ENCODE measurements at places on chromosomes 5 and 9.

GRCh38 chr9:1453636-1454035 lies 403.5 kb downstream of the DMRT2 start:
- DNase-seq: no peak

DNA sequence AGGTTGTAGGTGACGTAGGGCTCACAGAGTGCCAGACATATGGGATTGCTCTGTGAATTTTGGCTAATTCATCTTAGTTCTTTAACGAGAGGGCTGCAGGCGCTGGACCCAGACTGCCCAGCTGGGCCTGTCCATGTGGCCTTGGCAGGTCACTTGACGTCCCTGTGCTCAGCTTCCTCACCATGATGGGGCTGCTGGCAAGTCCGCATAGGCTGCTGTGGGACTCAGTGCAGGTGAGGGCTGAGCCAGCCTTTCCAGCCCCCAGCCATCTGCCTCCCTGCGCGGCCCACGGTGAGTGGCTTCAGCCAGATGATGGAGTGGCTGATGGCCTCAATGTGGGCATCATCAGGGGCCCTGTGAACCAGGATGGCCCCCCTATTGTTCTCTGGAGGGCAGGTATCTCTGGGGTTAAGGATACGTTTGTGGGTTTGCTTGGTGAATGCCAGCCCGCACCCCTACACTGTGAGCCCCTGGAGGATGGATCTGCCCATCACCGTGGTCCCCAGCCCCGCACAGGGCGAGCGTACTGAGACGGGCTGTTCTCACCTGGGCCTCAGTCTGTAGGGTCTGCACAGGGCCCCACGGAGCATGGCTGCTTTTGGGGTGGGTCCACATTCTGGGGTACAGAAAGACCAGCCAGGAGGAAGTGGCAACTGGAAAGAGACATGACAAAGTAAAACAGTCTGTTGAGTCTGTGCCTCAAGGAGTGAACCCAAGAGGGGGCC lies 3.7 kb downstream of the CARD19 start:
- no peak for DNase-seq

GRCh38 chr5:111557111-111557510 lies 44.8 kb upstream of the STARD4 start:
- no peak for DNase-seq

DNA sequence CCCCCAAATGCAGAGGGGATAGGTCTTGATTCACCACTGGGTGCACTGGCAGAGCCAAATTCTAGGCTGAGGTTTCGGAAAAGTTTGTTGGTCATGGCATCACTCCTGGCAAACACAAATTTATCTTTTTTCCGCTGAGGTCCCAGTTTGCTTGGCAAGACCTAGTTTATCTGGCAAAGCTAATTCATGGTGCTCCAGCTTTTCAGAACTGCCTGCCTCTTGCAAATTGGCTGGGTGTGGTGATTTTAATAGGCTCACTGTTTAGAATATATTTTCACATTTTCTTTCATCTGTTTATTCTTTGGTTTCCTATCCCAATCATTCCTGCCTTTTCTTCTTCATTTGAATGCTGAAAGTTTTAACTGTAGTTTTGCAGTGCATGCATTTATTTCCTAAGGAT lies 50.5 kb upstream of the MAMDC2 start:
- no peak for DNase-seq

GRCh38 chr5:3025392-3025791 lies 273.9 kb upstream of the IRX2 start:
- no peak for DNase-seq

DNA sequence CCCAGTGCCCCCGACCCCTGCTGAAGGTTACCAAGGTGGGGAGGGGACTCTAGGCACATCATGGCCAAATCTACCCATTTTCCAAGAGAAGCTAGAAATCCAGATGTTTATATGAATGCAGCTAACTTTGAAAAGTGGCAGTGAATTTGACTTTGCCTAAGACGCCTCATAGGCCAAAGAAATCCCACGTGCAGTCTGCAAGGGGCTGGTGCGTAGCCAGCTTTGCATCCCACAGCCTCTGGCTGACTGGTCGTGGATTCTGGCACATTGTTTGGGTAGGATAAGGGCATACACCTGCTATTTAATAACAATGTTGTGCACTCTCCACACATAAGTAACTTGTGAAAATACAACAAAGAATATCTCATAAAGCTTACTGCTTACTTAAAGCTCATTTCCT lies 3.5 kb upstream of the GADD45G start:
- DNase-seq: no peak

Data from hematopoietic multipotent progenitor cell (in vitro differentiated cells).